Nephron progenitor cell (in vitro differentiated cells): ENCODE measurements at places on chromosomes 11 and 22.

DNA sequence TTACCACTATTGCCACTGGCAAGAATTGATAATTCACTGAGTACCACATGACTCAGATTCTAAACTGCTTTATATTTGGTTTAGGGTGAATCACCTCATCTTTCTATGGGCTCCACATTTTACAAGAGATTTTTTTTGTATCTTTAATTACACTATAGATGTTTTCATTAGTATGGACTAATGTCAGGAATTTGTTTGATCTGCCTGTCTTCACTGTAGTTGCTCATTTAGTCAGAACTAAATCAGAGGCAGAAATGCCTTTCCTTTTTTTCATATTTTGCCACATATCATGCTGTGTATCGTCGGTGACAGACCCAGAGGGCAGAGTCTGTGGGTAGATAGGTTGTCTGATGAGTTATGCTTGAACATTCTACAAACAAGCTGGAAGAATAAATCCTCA lies 524.1 kb downstream of the METTL15 start:
- DNase-seq, result no peak

DNA sequence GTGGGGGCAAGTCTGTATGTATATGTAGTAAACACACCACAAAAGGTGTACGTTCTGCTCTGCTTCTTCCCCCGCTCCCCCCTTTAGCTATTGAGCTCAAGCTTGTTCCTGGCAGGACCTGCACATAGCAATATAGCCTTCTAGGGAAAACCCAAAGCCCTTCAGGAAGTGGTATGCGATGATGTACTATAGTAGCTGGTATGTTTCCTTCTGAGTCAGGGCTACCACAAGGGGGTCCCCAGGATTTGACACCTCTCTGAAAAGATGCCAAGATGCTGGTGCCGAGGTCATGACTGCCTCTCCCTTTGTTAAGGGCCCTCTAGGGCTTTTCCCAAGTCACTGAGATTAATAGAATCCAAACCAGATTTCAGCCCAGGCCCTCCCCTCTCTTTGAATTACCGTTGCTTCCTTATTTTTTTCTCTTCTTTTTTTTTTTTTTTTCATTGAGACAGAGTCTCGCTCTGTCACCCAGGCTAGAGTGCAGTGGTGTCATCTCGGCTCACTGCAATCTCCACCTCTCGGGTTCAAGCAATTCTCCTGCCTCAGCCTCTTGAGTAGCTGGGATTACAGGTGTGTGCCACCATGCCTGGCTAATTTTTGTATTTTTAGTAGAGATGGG lies 268.4 kb downstream of the ETS1 start:
- no peak for DNase-seq

- no peak for DNase-seq
These were observed 663.4 kb upstream of the TENM4 start for GRCh38 chr11:80104191-80104590.

- DNase-seq, result no peak
These were observed 4.9 kb downstream of the TCP11L1 start for GRCh38 chr11:33044285-33044756.
